ENCODE measurements at places on chromosomes 7 and 10. TPM values are rescaled to one million over a fixed set of nuclear protein-coding genes. Genes with fewer than 3 reads are reported as not detected.

Gene BTBD16
- not detected for total RNA-seq

Gene AHR
- total RNA-seq, result 60.8 TPM

Gene C1QL3
- not detected for total RNA-seq

Gene METTL2B
- 20.8 TPM for total RNA-seq

Gene EPDR1
- total RNA-seq, result 11.4 TPM

Gene HKDC1
- total RNA-seq, result 0.13 TPM

Gene EGR2
- total RNA-seq, result 23.9 TPM

Gene ZPBP
- not detected for total RNA-seq

Gene CHST3
- 10.3 TPM for total RNA-seq

Gene ITGA8
- total RNA-seq, result under 0.01 TPM

Gene CLRN3
- total RNA-seq, result not detected

Gene ERCC6
- 7.3 TPM for total RNA-seq

Gene TMEM213
- total RNA-seq, result not detected

Gene KCNH2
- under 0.01 TPM for total RNA-seq

Gene SPDYE9
- not detected for total RNA-seq

Gene PRXL2A
- 36.1 TPM for total RNA-seq

Gene PRKAR1B
- total RNA-seq, result 17.8 TPM

Gene LDB3
- not detected for total RNA-seq

Gene HPSE2
- not detected for total RNA-seq

Gene COBL
- total RNA-seq, result 0.39 TPM

Gene SORBS1
- total RNA-seq, result 0.16 TPM

Gene SLC26A4
- 0.40 TPM for total RNA-seq

Gene CYP3A4
- total RNA-seq, result not detected

Gene TMEM229A
- under 0.01 TPM for total RNA-seq

Gene ZNF248
- 3.0 TPM for total RNA-seq

Gene LGI1
- not detected for total RNA-seq

Gene ZP3
- total RNA-seq, result 2.1 TPM

Gene TET1
- total RNA-seq, result 2.7 TPM

Gene TMEM270
- total RNA-seq, result not detected

Gene GPER1
- 1.4 TPM for total RNA-seq

Gene SNCG
- 32.0 TPM for total RNA-seq

Gene PLEKHS1
- total RNA-seq, result not detected

Gene LRIT2
- total RNA-seq, result not detected

Gene DNAJB12
- total RNA-seq, result 22.6 TPM

Gene ZNF277
- total RNA-seq, result 26.2 TPM

Gene SPDYE1
- not detected for total RNA-seq

Gene HSPA12A
- total RNA-seq, result 5.2 TPM

Gene PITX3
- 1.3 TPM for total RNA-seq

Gene NKX6-2
- not detected for total RNA-seq

Gene DHX32
- total RNA-seq, result 33.7 TPM

Gene SPDYE2B
- not detected for total RNA-seq

Gene EVX1
- total RNA-seq, result not detected

Data from epithelial cell of alveolus of lung (primary cell).